NCI-H1048 (cell line): ENCODE measurements at places on chromosomes 16 and 17.

GRCh38 chr17:79066963-79067362 lies 7.7 kb upstream of the ENGASE start:
- DNase-seq = no peak

DNA sequence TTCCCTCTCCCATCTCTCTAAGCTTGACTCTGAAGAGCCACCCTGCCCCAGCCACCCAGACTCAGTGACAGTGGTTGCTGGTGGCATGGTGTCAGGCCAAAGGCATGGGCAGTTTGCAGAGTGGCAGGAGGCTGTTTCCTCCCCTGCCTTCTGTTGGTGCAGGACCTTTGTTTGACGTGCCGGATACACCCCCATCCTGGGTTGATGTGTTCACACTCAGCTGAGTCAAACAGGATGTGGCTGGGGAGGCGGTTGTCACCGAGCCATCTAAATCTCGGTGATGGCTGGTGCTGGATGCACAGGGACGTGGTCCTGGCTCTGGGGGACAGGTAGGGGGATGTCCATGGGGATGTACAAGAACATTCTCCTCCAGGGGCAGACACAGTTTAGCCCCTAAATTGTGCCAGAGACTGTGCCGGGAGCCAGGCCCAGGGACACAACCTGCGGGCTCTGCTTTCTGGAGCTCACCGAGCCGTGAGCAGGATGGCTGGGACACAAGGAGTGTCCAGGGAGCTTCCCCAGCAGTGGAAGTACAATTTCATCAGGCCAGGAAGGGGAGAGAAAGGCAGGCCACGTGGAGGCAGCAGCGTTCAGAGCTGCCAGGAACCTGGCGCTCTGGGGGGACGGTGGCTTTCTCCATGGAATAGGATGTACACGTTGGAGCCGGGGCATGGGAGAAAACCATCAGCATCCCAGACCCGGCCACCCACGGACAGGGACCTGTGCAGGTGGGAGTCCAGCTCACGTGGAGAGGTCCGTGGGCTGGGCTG lies 264.2 kb downstream of the SEC14L1 start:
- DNase-seq = no peak

DNA sequence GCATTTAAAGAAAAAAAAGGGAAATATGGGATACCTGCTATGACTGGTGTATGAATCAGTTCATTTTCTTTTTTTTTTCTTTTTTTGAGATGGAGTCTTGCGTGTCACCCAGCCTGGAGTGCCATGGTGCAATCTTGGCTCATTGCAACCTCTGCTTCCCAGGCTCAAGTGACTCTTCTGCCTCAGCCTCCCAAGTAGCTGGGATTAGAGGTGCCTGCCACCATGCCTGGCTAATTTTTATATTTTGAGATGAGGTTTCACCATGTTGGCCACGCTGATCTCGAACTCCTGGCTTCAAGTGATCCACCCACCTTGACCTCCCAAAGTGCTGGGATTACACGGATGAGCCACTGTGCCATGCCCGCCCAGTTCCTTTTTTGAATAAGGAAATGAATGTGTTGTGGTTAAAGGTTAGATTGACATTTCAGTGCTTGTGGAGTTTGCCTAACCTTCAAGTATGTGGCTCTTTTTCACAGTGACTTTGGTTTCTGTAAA lies 7.7 kb downstream of the HAPSTR1 start:
- DNase-seq = no peak

- no peak for DNase-seq
Observed at GRCh38 chr16:81469710-81470535, 25.3 kb downstream of the CMIP start.

DNA sequence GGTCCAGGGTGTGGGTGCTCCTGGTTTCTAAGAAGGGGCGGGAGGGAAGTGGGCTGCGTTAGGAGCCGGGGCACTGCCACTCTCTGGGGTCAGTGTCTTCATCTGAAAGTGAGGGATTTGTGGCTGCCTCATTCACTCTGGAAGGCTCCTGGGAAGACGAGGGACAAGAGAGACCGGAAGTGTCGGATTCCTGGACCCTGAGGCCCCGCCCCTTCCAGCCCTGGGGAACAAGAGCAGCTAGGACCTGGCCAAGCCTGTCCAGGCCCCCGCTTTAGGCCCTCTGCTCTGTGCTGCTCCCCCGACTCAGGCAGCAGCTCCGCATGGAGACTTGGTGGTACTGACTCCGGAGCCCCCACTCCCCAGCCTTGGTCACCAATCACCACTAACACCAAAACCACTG lies 6.5 kb downstream of the LGALS3BP start:
- no peak for DNase-seq

- no peak for DNase-seq
Observed at GRCh38 chr16:81601008-81601428, 156.4 kb downstream of the CMIP start.

GRCh38 chr17:57651996-57652395 lies 93.1 kb downstream of the CCDC182 start:
- no peak for DNase-seq

DNA sequence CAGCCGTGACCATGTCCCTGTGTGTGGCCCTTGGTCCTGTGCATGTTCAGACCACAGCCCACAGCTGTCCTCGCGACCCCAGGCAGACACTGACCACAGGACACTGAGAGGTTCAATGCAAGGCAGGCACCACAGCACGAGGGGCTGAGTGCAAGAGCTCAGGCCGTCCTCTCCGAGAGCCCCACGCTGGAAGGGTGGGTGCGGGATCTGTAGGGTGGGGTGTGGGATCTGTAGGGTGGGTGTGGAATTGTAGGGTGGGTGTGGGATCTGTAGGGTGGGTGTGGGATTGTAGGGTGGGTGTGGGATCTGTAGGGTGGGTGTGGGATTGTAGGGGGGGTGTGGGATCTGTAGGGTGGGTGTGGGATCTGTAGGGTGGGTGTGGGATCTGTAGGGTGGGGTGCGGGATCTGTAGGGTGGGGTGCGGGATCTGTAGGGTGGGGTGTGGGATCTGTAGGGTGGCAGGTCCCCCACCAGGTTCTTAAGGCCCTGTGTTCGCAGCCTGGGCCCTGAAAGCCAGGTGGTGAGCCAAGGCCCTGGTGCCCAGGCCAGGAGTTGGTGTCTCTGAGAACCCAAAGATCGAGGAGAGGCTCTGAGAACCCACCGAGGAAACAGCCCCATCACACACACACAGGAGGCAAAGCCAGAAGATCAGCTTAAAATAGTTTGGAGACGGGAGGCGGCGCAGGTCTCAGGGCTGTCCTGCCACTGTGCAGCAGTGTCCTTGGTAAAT lies 48.2 kb downstream of the METRNL start:
- no peak for DNase-seq

DNA sequence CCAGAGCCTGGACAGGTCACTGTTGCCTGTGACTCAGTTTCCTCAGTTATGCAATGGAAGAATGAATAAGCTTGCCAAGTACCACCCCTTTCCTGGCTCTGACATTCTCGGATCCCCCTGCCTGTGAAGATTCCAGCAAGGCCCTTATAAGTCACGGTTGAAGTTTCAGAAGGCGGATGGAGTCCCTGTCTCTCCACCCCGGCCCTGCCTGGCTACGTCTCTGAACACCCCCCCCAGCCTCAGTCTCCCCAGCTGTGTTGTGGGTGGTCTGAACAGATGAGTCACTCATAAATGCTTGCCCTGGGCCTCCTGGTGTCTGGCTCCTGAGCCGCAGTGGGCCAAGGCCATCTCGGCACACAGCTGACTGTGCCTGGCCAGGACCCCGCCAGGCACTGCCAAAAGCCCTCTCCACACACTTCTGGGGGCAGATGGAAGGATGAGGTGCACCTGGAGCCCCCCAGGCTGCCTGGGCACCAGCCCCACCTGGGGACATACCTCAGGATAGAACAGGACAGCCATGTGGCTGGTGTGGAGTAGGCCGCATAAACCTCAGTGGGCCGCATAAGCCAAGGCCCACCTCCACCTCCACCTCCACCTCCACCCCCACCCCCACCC lies 15.4 kb downstream of the VASN start:
- DNase-seq = no peak

DNA sequence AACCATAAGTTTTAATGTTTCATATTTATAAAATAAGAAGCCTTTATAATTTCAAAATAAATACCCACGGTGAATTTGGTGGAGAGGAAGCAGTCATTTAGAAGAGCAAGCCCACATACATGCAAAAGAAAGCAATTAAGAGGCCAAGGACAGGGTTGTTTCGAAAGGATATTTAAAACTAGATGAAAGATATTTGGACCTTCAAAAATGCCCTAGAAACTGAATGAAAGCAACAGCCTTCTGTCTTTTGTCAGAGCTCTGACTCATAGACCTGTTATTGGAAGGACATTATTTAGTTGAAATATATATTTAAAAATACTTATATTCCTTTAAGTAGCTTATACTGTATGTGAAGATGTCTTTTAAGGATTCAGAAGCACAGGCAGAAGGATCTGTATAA lies 8.6 kb upstream of the METTL9 start:
- DNase-seq = no peak

DNA sequence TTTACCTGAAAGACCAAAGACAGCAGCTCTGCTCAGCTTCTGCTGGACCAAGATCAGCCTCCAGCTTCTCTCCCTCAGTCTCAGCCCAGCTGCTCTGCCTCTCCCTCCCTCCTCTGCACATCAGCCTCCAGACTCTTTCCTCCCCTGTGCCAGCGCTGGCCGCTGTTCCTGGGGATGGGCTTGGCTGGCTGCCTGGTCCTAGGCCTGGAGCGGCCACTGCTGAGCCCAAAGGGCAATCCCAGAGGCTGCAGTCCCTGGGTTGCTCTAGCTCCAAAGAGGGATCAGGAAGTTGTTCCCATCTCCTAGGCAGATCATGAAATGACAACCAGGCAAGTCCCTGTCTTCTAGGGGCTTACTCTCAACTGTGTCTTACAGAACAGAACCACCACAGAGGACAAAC lies 31.3 kb downstream of the DCUN1D3 start:
- DNase-seq = no peak

- DNase-seq = no peak
Observed at GRCh38 chr16:67883872-67884261, 818 bp upstream of the NRN1L start.

DNA sequence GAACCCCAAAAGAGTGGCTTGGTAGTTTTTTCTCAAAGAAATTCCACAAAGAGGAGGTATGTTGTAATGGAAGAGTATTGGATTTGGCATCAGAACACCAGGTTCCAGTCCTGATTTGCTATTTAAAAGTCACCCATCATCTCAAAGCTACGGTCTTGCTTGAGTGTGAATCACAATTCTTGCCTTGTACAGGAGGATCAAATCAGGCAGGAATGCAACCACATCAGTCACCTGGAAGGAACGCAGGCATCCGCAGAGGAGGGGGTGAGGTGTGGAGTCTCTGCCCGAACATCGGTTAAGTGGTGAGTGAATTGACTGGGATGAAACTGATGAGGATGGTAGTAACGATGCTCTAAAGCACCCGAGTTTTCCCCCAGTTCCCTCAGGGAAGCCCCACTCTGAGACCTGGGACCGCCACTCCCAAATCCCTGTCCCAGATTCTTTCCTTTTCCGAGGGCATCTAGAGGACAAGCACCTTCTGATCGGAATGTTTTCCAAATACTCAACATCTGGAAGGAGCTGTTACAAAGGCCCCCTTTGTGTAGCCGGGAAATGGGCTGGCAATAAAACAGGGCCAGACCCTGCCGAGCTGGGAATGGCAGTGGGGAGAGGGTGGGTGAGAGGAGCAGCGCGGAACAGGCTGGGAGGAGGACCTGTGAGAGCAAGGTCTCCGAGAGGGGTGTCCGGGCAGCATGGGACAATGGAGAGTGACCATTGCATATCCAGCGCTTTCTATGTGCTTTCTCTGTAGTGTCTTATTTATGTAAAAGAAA lies 469.6 kb downstream of the SLC39A11 start:
- no peak for DNase-seq

- no peak for DNase-seq
Observed at GRCh38 chr17:79627766-79628690, 17.2 kb upstream of the RBFOX3 start.

GRCh38 chr17:7282752-7283321 lies 1.3 kb downstream of the SLC2A4 start:
- no peak for DNase-seq

- DNase-seq = no peak
Observed at GRCh38 chr16:1530349-1530882, 3.0 kb upstream of the TMEM204 start.

- DNase-seq = no peak
Observed at GRCh38 chr17:35731239-35731916, at the start of gene RASL10B. RASL10B (plus strand) TSS chr17:35731639; CDS start chr17:35735185, 3,546 bp downstream.

DNA sequence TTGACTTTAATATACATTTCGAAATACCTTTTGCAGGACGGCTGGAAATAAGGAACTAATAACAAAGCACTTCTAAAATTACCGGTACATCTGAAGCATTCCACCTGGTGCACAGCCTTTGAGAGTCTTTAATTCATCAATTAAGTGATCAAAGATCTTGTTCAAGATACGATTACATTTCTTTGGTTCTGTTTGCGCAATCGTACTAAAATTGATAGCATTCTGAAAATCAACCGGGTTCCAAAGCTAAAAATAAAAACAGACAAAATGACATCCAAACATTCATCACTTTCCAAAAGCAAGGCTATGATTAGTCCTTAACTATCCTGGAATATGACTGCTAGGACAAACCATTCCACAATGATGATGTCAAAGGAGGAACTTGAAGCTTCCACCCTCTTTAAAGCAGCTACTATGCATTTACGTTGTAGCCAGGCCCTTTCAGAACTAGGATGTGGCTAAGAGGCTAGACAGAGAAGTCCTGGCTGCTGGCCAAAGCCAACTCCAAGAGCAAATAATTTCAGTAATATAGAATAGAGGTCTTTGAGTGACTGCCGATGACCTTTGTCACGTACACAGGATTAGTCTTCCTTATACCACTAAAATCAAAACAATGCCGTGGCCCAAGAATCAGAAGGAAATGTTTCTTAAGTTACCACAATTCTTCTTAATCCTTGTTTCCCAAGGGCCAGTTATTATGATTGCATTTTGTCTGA lies 299.8 kb upstream of the PSMD7 start:
- no peak for DNase-seq

GRCh38 chr16:88465387-88465983 lies 12.4 kb downstream of the ZFPM1 start:
- DNase-seq = no peak

GRCh38 chr17:75096082-75096625 lies 8.4 kb downstream of the SLC16A5 start:
- DNase-seq = no peak

DNA sequence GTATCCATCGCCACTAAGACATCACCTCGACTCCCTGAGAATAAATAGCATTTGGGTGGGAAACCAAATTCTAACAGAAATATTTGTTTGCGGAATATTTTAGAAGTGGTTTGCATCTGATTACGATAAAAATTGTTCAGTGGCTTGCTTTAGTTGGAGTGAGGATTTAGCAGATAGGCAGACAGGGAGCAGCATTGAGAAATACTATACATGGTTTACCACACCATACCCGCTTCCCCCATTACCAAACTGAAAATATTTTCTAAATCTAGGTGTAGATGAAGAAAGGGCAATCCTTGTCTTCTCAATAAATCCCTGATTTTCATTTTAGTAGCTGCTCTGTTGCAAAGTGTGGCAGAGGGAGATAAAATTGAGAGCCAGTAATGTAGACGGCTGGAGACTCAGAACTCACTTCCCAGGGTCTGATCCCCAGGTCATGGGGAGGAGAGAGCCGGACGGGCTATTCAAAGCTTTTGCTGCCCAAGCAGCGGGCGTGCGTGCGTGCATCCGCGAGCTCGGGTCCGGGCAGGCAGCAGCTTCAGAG lies 808 bp upstream of the BAHCC1 start:
- DNase-seq = no peak

- DNase-seq = no peak
Observed at GRCh38 chr16:5001571-5001970, 32.2 kb downstream of the NAGPA start.
